HT-29 (cell line): ENCODE measurements at places on chromosomes 2 and 18.

GRCh38 chr2:42129947-42130346 lies 39.2 kb upstream of the EML4 start:
- DNase-seq: no peak

DNA sequence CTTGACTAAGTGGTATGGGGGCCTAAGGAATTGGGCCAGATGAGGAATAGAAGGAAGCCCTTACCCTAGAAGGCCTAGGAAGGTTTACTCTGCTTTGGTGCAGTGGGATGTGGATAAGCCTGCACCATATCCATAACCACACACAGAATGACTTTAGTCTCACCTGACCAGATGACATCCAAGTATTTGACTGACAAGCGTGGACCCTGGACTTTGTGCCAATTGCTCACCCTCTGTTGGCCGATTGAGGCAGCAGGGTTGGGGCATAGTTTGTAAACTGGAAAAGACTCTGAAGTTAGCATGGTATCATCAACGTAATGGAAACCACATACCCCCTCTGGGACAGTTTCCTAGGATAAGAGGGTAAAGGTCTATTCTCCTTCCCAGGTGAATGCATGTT lies 36.5 kb upstream of the SERPINE2 start:
- no peak for DNase-seq

DNA sequence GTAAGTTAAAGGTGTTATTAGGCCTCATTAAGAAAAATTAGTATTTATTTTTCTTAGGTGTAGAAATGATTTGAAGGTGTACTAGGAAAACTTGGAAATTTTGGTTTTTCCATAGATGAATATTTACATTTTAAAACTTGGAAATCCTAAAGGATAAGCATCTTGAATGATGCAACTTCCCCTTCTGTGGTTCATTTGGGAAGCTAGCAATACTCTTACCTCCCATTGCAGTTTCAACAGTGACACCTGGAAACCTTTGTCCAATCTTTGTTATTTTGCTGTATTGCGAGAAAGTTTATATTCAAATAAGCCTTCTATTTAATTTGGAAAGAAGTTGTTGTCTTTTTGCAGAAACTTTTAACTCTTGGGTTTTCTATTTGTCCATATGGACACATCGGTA lies 68.5 kb downstream of the ZEB2 start:
- no peak for DNase-seq

DNA sequence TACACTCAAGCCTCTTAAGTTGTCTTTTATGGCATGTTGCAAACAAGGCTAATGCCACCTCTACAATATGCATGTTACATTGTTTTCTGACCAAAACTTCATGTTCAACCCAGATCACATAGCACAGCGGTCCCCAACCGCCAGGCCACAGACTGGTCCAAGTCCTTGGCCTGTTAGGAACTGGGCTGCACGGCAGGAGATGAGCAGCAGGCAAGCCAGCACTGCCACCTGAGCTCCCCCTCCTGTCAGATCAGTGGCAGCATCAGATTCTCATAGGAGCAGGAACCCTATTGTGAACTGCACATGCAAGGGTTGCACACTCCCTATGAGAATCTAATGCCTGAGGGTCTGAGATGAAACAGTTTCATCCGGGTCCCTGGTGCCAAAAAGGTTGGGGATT lies 324.8 kb upstream of the CHAC2 start:
- peak; percentile 27 for DNase-seq

- no peak for DNase-seq
Measured at GRCh38 chr18:34221971-34222306, 2.8 kb downstream of the NOL4 start.

- peak; percentile 82 for DNase-seq
Measured at GRCh38 chr18:58310517-58310916, 266.5 kb downstream of the NEDD4L start.

DNA sequence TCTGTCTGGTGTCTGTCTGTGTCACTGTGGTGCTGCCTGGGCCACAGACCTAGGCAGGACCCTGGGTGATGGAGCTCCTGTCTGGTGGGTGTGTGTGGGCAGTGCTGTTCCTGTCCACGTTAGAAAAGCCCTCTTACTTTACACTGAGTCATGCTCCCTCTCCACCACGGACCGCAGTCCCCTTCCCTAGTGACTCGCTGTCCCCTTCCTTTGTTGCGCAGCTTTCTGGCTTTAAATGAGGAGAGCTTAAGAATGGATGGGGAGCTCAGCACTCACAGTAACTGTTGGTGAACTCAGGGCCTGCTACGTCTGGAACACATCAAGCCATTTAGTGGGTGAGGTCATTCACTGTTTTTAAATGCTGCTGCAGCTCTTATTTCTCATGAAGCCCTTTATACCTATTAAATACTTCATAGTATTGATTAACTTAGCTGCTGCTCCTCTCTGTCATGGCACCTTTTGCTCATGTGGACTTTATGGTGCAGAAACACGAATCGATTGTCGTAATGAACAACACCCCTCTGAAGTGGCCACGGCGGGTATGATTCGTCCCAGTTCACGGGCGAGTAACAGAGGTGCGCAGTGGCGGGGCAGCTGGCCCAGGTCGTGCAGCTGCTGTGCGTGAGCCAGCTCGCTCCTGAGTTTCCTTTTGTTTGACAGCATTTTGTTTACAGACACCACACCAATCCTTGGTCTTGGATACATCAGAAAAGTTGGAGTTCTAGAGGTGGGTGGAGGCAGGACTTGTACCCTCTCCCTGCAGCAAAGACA lies 100.4 kb downstream of the LDLRAD4 start:
- DNase-seq: no peak

DNA sequence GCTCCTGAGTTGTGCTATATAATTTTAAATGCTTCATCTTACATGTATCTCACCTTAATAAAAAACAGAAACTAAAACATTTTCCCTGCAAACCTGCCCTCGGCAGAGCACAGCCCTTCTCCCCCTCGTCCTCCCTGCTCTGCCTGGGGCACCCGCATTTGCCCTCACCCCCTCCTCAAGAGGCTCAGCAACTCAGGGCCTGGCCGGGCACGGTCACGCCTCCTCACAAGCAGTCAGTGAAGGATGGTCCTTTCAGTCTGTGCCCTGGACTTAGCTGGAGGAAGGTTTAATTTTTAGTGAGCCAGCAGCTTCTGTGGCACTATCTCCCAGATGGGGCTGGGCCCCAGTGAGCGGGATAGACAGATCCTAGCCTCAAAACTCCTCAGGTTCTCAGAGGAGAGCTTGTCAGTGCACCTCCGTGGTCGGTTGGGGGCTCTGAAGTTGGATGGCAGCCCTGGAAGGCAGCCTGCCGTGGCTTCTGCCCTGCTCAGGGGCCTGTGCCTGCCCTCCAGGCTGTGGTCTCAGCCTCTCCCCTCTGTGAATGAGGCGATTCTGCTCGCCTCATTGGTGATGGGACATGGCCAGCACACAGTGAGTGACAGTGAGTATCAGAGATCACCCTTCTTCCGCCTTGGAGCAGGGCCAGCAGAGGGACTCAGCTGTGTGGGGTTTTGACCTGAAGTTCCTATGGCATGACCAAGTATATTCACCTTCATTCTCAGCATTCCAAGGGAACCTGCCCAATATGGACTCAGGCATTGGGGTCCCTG lies 56.3 kb upstream of the AFF3 start:
- DNase-seq: no peak

DNA sequence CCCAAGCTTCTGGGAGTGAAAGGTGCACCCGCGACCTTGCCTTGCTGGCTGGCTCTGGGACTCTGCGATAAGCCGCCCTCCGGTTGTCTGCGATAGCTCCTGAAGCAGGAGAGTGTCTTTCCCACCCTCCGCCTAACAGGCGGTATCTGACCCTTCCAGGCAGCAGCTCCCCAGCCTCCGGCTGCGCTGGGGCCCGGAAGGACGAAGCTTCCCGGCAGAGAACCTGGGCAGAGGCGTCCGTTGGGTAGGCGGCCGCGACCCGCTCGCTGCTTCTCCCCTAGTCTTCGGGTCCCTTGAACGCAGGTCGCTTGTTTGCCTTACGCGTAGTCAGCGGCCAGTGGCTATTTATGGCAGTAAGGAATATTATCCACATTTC lies 446 bp upstream of the RHBDD1 start:
- DNase-seq: no peak

- no peak for DNase-seq
Measured at GRCh38 chr18:79275461-79275860, 120.3 kb upstream of the NFATC1 start.

GRCh38 chr2:101516823-101517690 lies 42.1 kb upstream of the RFX8 start:
- DNase-seq: peak; percentile 33

GRCh38 chr2:37550190-37550589 lies 121.3 kb downstream of the CDC42EP3 start:
- no peak for DNase-seq

DNA sequence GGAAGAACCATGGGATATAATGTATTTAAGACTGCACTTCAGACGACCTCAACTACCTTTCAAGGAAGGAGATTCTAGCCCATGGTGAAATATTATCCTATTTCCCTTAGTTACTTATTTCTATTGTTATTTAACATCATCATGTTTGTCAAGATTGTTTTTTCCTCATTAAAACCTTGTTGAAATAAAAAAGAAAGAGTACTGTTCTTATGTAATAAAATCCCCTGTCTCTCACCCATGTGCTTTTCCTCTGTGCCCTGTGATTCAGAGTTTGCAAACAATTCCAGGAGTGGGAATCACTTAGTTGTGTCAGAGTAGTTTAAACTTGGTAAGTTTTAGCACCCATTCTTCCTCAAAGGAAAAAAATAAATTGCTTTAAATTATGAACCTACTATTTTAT lies 43.6 kb downstream of the ERBB4 start:
- no peak for DNase-seq

GRCh38 chr2:97769308-97769707 lies 55.9 kb downstream of the ZAP70 start:
- no peak for DNase-seq

DNA sequence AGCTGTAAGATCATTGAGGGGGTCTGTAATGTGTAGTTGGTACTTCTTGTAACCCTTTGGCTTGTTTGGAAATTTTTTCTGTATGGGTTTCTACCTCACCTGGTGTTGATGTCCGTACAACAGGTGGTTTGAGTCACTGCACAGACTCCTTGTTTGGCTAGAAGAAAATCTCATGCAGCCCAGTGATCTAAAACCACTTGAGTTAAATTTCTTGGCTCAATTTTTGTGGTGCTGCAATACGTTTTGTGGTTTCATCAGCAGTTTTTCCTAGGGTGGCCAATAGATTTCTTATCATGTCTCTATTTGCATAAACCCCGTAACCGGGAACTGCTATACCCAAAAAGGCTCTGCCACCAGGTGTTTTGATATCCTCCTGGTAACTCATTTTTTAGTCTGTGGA lies 43.4 kb downstream of the CERS6 start:
- no peak for DNase-seq

DNA sequence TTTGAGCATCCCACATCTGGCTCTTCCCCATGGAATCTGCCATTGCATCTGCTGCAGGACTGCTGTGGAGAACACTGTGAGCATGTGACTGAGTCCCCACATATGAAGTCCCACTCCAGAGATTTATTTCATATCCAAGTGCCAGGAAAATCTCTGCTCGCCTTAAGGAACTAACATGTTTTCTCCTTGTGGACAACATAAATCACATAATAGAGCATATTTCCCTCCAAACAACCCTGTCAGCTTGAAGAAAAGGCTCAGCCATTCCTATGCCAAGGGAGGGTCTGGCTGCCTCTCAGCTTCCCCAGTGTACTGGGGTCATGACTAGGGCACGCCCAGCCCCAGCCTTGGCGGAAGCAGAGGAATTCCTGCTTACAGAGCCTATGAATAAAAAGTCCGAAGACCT lies 193.7 kb downstream of the DNER start:
- DNase-seq: no peak

DNA sequence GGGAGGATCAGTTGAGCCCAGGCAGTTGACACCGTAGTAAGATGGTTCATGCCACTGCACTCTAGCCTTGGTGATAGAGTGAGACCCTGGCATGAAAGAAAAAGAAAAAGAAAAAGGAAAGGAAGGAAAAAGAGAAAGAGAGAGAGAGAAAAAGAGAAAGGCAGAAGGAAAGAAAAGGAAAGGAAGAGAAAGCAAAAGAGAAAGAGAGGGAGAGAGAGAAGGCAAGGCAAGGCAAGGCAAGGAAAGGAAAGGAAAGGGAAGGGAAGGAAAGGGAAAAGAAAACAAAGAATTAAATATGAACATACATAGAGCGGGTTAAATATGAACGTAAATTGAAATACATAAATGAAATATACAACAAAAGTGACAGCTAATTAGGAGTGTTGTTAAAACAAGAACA lies 167.5 kb upstream of the SETBP1 start:
- no peak for DNase-seq

DNA sequence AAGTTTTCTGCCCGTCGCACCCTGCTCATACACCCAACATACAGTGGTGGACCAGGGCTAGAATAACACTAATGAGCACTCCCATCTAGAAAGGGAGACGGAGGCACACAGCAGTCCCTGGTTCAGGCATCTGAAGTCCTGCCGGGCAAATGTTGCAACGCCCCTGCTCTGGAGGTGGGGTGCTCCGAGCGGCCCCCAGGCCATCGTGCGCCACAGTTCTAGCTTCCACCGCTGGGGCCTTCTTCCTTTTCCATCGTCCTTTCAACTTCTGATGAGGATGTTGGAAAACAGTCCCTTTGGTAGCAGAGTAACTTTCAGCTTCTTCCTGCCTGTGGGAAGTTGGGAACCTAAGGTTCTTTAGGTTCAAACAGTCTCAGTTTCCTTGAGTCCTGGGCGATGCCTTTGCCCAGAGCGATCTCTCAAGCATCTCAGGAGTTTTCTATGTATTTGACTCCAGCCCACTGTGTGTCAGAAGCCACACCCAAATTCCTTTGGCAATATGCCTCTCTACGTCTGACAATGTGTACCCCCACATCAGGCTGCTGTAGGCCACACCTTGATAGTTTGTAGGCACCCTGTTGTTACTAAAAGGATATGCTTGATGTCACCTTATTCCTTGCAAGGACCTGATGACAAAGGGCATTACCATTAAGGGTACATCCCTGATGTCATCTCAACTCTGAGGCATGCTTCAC lies 258.8 kb downstream of the GLI2 start:
- DNase-seq: no peak

- no peak for DNase-seq
Measured at GRCh38 chr2:234044157-234044556, 6.3 kb upstream of the SPP2 start.

DNA sequence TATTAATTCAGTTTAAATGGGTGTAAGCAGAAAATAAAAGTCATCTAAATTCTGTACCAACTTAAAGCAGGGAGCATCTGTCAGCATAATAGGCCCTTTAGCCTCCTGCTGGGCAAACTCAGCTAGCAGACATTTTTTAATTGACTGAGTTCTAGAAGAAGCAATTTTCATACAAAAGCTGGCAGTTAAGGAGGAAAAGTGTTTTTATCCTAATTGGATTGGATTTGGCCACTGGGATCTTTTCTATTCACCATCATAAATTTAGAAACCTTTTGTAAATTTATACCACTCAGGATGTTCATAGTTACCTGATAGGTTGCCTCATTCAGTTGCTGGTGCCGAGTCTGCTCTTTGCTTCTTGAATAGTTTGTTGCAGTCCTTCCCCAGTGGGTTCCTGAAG lies 262.7 kb upstream of the FSIP2 start:
- DNase-seq: peak; percentile 10

- no peak for DNase-seq
Measured at GRCh38 chr2:14572633-14573032, 59.9 kb upstream of the LRATD1 start.

- DNase-seq: no peak
Measured at GRCh38 chr2:237520290-237520689, 33.2 kb downstream of the MLPH start.

GRCh38 chr2:204187229-204188083 lies 250.9 kb downstream of the ICOS start:
- peak; percentile 25 for DNase-seq
